ENCODE measurements at places on chromosomes 2 and 18.

GRCh38 chr2:45750484-45750883 lies 99.0 kb downstream of the PRKCE start:
- no peak for DNase-seq

DNA sequence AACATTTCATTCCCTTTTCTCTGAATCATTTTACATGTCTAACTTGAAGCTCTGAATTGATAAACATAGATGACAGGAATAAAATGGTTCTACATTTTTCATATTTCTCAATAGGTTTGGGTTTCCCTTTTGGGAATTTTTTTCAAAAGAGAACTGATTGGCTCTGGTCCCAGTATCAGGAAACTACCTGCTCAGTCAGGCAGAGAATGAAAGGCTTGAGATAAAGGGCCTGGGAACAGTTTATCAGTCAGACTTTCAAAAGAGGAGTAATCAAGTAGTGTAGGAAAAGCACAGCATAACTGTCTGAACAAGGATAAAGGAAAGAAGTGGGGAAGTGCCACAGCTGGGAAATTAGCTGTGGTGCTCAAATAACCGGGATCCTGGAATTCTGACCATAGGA lies 28.3 kb upstream of the CCL20 start:
- DNase-seq, result no peak

DNA sequence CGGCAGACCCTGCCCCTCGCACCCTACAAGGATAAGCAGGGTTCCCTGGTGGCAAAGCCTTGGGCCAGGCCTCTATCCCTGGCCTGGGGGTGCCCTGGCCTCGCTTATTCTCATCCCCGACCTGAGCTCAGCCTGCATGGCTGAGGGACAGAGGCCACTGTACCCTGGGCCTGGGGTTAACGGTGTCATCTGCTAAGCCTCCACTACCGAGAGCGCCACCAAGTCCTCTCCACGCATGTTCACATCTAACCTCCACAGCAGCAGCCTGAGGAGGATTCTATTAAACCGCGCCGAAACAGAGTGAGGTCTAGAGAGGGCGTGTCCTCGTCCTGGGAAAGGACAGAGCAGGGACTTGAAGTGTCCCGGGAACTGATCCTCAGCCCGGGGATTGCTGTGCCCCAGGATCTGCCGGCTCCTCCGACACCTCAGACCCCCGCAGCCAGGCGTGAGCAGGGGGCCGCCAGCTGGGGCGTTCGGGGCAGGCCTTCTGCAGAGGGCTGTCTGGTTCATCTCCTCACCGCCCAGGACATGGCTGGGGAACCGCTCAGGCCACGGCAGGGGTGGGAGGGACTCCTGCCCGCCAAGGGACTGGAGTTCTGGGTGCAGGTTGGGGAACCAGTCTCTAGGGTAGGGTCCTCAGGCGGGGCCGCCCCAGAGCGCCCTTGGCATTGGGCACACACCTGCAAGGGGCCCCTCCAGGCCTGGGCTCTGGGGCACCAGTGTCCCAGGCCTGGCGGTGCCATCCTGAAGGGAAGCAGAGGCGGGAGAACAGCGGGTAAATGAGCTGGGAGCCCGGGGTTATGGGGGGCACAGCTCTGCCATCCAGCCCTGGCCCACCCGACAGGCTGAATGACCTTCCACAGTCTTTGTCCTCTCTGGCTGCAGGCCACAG lies 68.0 kb upstream of the SMAD7 start:
- no peak for DNase-seq

DNA sequence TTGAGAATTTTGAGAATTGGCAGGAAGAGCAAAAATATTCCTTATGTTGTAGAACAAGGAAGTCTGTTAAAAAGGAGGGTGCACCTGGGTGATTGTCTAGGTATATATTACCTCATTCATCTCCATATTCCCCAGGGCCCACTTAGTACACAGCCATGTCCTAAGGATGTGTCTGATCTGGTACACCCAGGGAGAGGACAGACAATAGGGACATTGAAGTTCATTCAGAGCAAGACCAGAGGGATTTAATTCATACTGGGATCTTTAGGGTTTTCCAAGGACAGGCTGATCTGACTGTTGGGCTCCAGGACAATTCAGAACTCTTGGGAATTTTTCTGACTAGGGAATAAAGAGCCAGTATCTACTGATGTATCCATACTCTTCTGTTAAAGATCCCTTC lies 112.1 kb downstream of the PHLPP1 start:
- no peak for DNase-seq

GRCh38 chr2:228675646-228676045 lies 494.2 kb upstream of the SPHKAP start:
- no peak for DNase-seq

DNA sequence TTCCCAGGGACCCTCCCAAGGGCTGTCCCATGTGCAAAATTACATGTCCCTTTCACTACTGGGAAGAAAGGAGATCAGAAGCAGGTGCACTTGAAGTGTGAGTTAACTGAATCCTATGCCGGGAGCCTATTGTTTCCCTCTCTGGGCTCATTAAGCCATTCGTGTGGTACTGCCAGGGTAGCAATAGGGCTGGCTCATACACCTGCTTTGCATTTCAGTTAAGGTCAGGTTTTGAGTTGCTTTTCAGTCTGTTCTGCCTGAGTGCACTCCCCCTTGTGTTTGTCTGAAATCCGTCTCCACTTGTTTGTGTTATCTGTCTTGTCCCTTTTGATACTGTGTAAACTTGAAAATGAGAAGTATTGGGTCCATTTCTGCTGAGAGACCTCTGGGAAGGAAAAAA lies 1232.6 kb upstream of the NRXN1 start:
- DNase-seq, result no peak

- DNase-seq, result peak; percentile 64
These were observed 302 bp downstream of the TXNL4A start for GRCh38 chr18:79988071-79988450.

DNA sequence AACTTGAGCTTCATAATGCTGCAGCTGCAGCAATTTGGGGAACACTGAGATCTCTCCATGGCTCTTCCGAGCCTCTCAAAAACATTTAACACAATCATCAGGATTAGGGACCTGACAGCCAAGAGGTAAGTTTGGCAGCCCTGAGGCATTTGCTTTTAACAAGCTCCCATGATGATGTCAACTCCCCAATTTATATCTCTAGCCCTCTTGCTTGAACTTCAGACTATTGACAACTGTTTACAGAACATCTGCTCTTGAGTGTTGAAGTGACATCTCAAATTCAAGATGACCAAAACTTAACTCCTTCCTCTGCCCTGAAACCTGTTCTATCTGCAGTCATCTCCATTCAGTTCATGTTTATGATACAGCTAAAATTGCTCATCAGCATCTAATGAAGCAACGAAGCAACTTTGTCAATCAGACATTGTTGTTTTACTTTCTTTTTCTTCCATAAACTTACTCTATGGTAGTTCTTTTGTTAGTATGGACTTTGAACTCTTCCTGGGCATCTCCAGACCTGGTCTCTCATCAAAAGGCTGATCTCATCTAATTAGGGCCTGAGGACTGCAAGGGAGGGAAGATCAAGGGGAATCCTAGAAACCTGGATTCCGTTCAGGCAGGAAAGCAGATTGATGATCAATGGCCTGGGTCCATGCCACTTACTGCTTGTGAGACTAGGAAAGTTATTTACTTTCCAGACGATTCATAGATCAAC lies 48.1 kb downstream of the SEMA4F start:
- no peak for DNase-seq

- no peak for DNase-seq
These were observed 93.1 kb upstream of the GALNT5 start for GRCh38 chr2:157164370-157164769.

- DNase-seq, result no peak
These were observed 270.0 kb upstream of the PXDN start for GRCh38 chr2:2014251-2014771.

All from stimulated activated CD4-positive, alpha-beta T cell treated with anti-CD3 and anti-CD28 coated beads, Interleukin-4, amount 100 ng/mL, for 1 hour (primary cell).